NCI-H146 (cell line): ENCODE measurements at places on chromosomes 1 and 21.

GRCh38 chr1:208565756-208566440, 321.7 kb upstream of the PLXNA2 start:
- no peak for DNase-seq

DNA sequence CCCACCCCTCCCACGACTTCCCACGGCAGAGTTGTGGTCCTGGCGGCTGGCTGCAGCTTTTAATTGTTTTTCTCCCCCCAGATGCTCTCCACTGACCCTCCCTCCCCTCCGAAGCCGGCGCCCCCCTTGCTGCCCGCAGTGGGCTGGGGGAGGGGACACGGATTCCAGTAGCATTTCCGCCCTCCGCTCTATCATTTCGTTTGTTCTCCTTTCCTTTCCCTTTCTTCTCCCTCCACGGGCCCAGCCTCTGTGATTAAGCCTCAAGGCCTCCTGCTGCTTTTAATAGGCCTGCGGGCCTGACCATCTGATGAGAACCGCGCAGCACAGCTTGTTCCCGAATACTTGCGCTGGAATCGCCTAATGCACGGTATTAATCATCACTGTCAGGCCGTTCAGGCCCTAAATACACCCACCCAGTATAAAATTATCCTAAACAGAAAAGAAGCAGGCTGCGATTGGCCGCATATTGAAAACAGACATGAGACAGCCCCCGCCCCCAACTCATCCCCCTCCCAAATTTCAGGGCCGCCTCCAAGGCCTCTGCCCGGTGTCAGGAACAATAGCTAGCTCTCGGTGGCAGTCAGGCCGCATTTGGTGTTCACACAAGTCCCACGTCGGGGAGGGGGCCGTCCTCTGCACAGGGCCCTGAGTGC, 102.0 kb upstream of the ARHGEF16 start:
- peak; percentile 12 for DNase-seq

DNA sequence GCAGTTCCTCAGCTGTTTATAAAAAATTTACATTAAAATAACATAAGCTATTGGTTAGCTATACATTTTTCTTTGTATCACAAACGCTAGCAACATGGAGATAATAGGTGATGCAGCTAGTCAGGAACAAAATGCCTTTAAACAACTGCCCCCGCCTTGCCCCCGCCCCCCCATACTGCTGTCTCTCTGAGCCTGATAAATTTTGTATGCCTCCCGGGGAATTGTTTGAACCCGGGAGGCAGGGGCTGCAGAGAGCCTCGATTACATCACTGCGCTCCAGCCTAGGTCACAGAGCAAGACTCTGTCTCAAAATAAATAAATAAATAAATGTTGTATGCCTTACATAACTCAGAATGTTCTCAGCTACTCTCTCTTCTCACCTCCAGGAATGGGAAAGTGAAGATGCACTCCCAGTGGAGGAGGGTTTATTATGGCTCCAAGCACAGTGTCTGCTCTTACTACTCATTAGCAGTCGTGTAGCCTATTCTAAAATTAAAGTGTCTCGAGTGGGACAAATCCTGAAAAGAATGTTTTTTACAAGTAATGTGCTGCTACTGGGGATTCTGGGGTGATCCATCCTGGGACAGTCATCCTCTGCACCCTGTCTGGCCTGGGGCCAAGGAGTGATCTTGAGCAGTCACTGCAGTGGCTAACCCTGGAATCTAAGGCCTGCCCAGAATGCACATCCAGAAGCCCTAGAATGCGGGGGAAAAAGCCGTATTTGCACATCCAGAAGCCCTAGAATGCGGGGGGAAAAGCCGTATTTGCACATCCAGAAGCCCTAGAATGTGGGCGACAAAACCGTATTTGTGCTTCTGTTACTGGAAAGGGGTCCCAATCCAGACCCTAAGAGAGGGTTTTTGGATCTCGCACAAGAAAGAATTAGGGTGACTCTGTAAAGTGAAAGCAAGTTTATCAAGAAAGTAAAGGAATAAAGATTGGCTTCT, 39.4 kb upstream of the ZNF496 start:
- DNase-seq, result peak; percentile 14

- no peak for DNase-seq
Observed at GRCh38 chr1:186194107-186194756, 180.8 kb downstream of the TPR start.

GRCh38 chr1:59123081-59123681, 173.7 kb upstream of the FGGY start:
- no peak for DNase-seq

DNA sequence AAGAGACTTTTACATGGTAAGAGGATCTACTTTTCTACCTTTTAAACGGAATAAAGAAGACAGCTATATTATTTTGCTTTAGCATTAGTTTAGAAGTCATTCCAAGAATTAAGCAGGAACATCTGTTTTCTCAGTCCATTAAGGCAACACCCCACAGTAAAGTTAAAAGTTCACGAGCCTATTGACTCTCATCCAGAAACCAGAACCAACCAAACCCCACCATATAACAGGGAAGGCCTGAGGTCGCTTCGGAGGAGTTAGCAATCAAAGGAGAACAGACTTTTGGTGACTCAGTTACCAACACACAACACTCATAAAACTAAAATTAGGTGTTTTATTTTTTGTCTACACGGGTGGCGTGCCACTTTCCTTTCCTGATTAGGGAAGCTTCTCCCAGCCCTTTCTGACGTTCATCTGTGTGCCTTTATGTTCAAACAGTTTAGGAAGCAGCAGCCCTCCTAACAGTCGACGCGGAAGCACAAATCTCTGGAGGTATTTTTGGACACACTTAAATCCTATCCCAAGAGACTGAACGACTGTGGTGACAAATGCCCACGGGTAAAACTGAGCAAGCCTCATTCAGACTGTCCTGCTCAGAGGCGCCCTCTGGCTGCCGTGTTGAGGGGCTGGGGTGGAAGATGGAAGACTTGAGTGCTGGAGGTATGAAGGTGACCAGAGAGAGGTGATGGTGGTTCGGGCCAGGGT, 8.6 kb upstream of the PLA2G2C start:
- peak; percentile 3 for DNase-seq

DNA sequence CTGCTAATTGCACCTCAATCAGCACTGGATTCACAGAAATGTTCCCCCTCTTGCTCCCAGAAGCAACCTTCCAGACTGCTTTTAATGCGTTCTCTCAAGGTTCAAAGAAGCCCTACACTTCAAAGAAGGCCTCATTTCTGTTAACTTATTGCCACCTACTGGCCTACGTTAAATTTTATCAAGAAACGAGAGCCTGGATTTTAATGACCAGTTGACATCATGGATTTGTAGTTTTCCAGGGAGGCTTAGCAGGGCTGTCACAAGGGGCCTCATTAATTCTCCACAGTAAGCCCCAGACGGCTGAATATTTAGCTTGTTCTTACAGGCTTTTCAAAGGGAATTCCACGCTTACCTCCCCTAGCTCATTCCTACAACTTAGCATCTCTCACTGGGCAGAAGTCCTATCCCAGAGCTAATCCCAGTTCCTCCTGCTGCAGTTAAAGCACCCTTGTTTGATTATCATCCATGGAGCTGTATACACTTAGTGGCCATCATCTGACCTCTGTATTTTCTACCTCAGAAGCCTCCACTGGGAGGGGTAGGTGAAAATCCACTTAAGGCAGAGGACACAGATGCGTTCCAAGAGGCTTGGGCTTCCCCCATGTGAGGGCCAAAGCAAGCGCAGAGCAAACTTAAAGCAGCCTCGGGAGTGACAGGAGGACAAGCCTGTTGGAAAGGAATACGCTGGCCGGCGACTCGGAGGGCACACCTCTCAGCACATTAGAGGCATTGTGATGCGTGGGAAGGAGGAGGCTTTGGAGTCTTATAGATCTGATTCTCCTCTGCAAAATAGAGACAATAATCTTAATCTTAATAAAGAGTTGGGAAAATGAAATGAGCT, 32.2 kb upstream of the CYP4X1 start:
- no peak for DNase-seq

DNA sequence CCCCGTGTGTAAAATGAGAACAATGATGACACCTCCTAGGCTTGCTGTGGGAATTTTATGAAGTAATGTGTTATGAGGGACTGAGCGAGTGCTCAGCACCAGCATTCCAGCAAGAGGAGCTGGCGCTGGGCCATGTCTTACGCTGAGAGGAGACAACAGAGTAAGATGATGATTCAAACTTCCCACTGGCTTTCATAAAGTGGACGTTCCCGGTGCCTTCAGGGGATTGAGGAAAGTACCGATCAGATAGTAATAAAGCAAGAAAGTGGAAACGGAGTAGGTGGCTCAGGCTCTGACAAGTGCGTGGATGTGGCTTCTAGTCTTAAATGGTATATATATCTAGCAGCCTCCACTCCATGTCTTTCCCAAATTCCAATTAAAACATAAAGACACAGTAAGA, 23.8 kb downstream of the EPHA10 start:
- no peak for DNase-seq

- no peak for DNase-seq
Observed at GRCh38 chr1:243272401-243272800, 16.6 kb downstream of the SDCCAG8 start.

- DNase-seq, result no peak
Observed at GRCh38 chr1:231383159-231383860, 38.8 kb downstream of the EGLN1 start.

GRCh38 chr1:27525296-27526272, 35.6 kb upstream of the WASF2 start:
- peak; percentile 80 for DNase-seq

DNA sequence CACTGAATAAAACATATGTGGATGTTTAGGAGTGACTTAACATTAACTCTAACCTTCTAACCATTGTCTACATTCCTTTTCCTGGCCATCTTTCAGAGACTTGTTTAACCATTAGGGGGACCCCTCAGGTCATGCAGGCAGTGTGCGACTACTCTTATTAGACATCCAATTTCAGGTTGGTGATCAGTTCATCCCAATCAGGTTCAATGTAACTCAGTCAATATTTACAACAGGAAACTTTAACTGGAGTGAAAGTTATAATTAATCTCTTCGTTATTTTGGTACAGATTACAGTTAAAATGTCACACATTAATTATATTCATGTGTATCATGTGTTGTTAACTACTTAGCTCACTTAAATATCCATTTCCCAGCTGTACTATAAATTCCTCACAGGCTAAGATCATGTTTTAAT, 68.8 kb upstream of the RGS1 start:
- no peak for DNase-seq

- no peak for DNase-seq
Observed at GRCh38 chr1:157115429-157115838, 15.8 kb upstream of the ETV3L start.

- DNase-seq, result no peak
Observed at GRCh38 chr1:7140251-7140650, 355.0 kb downstream of the CAMTA1 start.

DNA sequence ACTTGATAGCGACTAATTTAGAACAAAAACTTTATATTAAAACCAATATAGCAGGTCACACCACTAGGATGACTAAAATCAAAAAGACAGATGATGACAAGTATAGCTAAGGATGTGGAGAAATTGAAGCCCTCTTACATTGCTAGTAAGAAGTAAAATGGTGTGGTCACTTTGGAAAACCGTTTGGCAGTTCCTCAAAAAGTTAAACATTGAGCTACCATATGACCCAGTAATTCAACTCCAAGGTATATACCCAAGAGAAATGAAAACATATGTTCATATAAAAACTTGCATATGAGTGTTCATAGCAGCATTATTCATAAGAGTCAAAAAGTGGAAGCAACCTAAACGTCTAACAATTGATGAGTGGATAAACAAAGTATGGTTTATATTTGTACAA, 13.0 kb upstream of the SERINC2 start:
- DNase-seq, result no peak

GRCh38 chr1:36256558-36257374, 32.5 kb downstream of the THRAP3 start:
- DNase-seq, result no peak

- no peak for DNase-seq
Observed at GRCh38 chr1:93253516-93253915, 73.0 kb downstream of the CCDC18 start.

GRCh38 chr1:94862718-94863117, 42.6 kb downstream of the SLC44A3 start:
- DNase-seq, result peak; percentile 14

DNA sequence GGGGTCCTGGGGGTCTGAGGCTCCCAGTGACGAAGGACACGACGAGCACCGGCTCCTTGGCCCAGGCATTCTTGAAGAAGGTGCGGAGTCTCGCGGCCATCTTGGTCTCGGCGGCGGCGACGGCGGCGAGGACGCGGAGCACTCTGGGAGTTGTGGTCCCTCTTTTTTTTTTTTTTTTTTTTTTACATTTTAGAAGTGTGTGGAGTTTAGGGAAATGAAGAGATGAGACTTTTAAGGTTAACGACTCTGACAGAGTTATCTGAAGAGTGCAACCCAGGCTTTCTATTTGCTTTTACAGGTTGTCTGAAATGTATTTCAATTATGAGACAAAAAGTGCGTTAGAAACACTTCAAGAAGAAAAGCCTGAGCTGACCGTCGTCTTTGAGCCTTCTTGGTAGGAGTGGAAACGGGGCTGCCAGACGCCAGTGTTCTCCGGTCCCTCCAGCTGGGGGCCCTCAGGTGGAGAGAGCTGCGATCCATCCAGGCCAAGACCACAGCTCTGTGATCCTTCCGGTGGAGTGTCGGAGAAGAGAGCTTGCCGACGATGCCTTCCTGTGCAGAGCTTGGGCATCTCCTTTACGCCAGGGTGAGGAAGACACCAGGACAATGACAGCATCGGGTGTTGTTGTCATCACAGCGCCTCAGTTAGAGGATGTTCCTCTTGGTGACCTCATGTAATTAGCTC, 9.7 kb downstream of the OR2B11 start:
- DNase-seq, result peak; percentile 52

GRCh38 chr1:3488432-3488831, 34.0 kb downstream of the ARHGEF16 start:
- no peak for DNase-seq

DNA sequence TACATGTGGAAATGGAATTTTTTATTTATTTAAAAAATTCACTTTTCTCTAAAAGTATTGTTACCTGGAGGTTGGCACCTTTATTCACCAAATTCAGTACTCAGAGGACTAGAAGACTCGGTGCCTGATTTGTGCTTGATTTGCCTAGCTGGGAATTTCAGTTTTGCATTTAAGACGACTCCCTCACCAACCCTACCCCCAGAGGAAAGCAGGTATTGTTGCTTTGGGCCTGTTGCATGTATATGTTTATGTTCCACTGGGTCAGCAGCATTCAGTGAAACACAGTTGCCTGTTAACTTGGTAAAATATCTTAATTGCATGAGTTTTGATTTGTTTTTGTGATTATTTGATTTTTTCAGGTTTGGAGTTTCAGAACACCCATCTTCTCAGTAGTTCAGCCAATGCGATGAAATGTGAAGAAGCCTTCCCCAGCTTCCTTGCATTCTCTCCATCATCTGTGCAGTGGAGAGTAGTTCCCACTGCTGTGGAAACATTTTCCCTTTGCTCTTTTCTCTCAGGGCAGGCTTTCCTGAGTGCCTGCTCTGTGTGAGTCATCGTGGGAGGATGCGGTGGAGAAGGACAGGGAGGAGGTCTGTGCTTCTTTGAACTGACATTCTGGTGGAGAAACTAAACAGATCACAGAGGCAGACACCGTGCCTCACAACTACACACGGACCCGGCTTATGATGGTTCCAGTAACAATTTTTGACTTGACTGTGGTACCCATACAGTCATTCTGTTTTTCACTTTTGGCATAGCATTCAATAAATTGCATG, 6.4 kb downstream of the ADARB1 start:
- no peak for DNase-seq
